NCI-H82 (cell line): ENCODE measurements at places on chromosomes 13 and 19.

GRCh38 chr13:69633044-69633443, 474.6 kb upstream of the ATXN8OS start:
- DNase-seq, result no peak

GRCh38 chr13:20331949-20332348, 99.8 kb upstream of the GJB6 start:
- no peak for DNase-seq

- DNase-seq, result no peak
Observed at GRCh38 chr19:5787409-5788182, 3.0 kb upstream of the PRR22 start.

- no peak for DNase-seq
Observed at GRCh38 chr19:19459073-19459472, 53.6 kb downstream of the GATAD2A start.

- DNase-seq, result peak; percentile 100
Observed at GRCh38 chr19:17539238-17540117, 16.0 kb upstream of the COLGALT1 start.

GRCh38 chr19:50719566-50719965, at the start of gene SHANK1:
SHANK1 (minus strand) TSS chr19:50719802; CDS start chr19:50716919, 2,883 bp downstream.
- DNase-seq, result no peak

DNA sequence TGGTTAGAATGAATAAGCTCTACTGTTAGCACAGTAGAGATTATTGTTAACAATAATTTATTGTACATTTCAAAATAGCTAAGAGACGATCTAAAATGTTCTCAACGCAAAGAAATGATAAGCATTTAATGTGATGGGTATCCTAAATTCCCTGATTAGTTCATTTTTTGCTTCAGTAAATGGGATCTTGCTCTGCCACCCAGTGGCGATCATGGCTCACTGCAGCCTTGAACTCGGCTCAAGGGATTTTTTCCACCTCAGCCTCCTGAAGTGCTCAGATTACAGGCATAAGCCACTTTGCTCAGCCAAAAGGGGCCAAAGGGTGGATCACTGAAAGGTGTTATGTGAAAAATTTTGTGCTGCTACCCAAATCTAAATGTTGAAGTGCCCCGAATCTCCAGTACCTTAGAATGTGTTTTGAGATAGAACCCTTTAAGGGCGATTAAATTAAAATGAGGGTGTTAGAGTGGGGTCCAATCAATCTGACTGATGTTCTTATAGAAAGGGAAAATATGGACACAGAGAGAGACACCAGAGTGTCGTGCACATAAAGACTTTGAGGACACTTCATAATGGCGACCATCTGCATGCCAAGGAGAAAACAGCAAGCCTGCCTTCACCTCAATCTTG, 31.5 kb upstream of the ZNF766 start:
- DNase-seq, result peak; percentile 76

GRCh38 chr19:1690699-1691307, 38.4 kb upstream of the TCF3 start:
- DNase-seq, result peak; percentile 90

- no peak for DNase-seq
Observed at GRCh38 chr13:82947191-82947621, 935.1 kb downstream of the SLITRK1 start.
